CD4-positive, alpha-beta T cell treated with Interleukin-15 for 4 hours (primary cell): ENCODE measurements at places on chromosomes 2 and 18.

DNA sequence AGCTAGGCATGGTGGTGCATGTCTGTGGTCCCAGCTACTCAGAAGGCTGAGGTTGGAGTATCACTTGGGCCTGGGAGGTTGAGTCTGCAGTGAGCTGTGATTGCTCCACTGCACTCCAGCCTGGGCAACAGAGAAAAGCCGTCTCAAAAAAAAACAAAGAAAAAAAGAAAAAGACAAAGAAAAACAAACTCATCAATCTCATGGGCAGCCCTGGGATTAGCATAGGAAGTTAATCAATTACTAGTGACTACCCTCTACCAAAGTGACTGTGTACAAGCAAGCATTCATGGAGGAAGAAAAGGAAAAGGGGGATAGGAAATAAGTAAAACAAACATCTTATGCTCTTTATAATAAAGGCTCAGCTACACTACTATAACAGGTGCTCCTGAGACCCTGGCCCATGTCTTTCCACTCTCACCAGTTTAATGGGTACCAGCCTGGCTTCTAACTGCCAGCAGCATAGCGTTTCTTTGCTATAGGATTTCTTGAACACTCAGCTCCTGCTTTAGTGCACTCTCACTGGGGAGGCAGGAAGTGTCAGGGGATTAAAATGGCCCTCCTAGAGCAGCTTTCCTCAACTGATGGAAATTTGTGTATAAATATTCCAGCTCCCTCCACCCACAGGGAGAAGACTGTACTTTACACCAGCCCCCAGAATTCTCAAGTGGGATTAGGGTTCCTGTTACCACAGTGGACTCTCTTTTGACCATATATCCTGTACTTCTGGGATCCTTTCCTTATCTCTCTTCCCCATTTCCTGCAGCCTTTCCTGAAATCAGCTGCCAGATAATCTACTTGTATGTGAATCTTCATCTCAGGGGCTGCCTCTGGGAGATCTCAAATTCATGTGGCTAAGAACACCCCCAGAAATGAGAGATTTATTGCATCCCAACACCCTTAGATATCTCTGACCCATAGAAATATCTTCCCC lies 91.3 kb upstream of the GLS start:
- DNase-seq = no peak

DNA sequence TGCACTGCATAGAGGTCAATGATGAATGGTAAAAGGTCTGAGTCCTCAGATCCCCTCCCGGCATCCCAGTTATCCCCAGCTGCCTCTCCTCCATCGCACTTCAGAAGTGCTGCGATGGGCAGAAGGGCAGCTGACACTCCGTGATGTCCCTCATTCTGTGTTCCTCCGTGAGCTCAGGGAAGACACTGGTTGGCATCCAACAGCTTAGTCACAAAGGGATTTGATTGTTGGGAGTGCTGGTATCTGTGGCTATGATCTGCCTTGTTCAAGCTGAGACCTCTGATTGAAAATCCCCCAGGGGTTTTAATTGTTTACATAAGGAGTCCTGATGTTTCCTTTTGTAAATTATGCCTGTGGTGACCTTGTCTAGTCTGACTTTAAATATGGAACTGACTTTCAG lies 19.0 kb upstream of the SAG start:
- no peak for DNase-seq

DNA sequence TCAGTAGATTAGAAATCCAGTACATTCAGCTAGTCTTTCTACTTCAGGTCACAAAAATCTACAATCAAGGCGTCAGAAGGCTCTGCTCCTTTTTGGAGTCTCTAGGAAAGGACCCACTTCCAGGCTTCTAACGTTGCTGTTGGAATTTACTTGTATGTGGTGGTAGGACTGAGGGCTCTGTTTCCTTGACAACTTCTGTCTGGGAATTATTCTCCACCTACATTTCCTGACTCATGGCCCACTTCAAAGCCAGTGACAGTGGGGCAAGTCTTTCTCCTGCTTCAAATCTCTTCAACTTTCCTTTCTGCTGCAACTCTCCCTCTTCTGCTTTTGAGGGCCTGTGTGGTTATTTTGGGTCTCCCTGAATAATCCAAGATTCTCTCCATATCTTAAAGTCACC lies 10.4 kb upstream of the TMX3 start:
- no peak for DNase-seq

DNA sequence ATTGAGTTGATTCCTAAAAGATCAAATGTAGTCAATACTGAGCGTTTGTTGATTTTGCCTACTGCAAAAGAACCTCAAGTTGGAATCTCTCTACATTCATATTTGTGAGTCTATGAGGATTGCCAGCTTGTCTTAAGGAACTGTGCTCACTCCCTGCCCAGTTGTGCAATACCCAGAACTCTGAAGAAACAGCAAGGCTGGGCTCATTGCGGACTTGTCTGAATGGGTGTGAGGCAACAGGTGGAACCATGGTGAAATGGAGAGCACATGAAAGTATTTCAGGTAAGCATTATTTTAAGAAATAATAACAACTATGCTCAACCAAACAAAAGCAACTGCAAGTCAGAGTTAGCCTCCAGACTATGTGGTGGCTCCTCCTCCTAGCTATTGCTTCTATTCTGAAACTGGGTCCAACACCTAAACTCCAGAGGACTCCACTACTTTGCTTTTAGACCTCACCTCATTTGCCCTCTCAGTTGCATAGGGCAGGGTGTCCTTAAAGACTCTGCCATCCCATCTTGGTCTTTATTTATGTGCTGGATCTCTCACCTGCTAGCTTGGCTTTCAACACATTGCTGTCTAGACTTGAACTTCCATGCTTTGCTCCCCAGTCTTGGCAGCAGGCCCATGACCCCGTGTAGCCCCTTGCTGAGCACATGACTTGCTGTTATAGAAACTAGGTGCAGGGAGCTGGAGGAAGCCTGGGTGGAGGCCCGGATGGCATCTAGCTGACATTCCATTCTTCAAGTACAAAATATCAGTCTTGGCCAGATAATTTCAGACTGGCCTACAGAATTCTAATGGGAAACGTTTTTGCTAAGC lies 94.8 kb upstream of the ARL5A start:
- no peak for DNase-seq

DNA sequence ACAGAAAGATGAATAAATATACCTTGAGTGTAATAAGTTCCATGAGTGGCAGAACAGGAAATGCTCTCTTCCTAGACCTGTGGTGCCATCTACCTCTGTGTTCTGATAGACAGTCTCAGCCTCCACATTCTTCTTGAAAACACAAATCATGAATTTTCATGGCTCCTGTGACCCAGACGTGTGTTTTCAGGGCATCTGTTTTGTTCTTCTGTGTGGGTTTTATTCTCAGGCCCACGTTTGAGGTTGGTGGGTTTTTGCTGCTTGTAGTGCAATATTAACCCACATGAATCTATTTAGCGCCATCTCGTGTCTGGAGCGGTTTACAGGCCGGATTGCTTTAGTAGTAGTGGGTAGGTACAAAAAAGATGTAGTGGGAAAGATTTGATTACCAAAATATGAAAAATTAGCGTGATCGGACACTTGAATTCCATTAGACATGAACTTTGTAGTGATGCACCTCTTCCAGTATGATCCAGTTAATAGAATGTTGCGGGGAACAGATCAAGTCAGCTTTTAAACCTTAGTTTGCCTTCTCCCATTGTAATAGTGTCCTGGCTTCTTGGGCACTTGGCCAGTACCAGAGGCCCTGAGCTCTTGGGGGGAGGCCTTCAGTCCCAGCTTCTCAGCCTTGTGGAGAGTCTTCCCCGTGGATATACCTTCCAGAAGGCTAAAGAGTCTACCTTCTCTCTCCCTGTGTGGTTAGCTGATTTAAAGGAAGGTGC lies 256.5 kb downstream of the TPGS2 start:
- DNase-seq = no peak

- no peak for DNase-seq
Measured at GRCh38 chr2:204483608-204484081, 61.6 kb upstream of the PARD3B start.

DNA sequence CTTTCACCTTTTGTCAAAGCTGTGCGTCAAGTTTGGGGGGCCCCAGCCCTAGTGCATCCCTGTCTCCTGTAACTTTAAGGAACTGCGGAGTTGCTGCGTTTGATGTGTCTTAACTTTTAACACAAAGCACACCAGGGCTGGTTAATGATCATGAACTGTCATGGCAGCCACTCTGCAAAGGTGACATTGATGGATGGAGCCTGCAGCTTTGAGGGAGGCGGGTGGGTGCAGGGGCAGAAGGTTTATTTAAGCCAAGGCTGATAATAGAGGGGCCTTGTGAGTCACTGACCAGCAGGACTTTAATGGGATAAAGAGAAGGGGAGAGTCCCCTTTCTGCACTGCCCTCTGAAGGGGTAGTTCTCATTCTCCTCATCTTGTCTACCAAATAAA lies 190.2 kb upstream of the GATA6 start:
- DNase-seq = no peak

GRCh38 chr2:241867776-241868420 lies 1.6 kb upstream of the RTP5 start:
- DNase-seq = peak; percentile 51

DNA sequence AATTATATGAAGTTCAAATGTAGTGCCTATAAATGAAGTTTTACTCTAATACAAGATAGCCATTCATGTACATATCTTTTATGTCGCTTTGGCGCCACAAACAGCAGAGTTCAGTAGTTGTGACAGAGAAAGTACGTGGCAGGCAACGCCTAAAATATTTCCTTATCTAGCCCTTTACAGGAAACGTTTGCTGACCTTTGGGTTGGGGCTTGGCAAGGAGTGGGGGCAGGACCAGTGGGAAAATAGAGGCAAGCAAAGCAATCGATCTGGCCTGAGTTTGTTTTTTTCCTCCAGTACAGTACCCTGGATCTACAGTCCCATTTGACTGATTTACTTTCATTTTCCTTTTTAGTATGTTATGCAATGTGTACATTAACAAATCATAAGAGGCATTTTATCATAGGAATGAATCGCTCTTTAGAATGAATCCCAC lies 13.1 kb downstream of the CCDC68 start:
- DNase-seq = peak; percentile 19

- no peak for DNase-seq
Measured at GRCh38 chr2:180540761-180541160, 439.6 kb upstream of the UBE2E3 start.

DNA sequence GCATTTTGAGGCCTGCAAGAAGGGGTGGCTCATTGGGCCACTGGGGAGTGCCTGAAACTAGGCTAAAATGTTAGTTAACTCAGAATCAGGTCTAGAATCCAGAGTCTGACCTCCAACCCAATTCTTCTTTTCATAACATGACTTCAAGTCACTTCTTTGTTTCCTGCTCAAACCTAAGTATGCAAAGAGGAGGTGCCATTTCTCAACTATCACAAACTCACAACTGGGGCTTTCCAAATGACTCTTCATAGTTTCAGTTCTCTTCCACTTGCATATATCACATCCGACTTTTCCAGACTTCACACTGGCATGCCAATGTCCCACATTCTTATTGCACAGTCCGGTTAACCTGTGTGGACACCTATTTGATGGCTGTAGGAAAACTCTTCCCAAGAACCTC lies 211.6 kb downstream of the TCF4 start:
- DNase-seq = no peak
